Astrocyte (in vitro differentiated cells and primary cell): ENCODE measurements at places on chromosomes 3 and 15.

DNA sequence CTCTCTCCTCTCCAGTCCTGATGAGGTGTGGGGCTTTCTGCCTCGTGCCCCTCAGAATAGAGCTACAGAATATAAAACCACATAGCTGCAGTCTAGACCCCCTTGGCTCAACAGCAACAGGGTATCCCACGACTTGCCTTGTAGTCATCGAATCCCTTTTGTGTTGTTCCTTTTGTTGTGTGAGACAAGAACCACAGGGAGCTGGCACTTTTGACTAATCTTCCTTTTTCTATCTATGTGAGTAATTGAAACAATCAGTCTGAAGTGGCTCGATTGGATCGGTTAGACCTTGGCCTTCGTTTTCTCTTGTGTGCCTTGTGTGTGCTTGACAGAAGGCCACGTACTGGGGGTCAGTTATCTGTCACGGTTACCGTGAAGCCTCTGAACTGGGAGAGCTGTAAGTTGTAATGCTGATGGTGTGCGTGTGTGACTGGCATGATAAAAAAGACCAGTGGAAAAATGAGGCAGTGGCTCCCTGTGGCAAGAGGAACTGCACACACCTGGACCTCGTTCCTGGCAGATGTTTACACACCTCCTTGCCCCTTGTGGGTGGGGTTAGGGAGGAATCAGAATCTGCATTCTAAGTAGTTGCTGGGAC, 23.2 kb upstream of the IQCF6 start:
- no peak for DNase-seq

GRCh38 chr3:177615015-177615414, 417.7 kb upstream of the TBL1XR1 start:
- DNase-seq = peak; percentile 99

DNA sequence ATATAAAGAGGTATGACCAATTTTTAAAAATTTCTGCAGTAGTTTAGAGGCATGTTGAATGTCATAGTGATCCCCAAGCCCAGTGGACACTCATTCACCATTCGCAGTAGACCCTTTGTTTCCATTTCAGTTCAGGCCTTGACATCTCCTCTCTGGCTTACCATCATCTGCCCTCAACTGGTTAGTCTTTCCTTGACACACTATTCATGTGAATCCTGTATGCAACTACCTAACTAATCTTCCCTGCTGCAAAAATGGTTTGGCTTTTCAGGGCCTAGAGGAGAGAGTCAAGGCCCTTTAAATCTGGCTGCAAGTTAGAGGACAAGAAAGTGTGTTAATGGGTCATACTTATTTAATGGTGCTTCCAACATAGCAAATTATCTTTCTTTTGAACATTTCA, 10.9 kb downstream of the APH1B start:
- no peak for DNase-seq

DNA sequence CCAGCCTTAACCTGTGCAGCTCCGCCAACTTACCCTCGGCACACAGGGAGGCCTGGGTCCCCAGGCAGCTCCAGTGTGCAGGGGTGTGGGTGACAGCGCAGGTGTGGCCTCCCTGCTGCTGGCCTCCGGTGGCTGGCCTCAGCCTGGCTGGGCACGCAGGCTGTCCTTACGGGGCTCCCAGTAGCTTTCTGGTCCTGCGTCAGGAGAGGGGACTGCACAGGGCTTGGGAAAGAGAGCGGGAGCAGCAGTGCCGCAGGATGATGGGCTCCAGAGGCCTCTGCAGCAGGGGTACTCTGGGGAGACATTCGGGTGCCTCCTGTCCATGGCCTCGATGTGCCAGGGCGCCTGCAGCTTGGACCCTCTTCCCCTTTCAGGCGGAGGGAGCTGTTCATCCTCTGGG, 9.4 kb downstream of the APBA2 start:
- DNase-seq = no peak

DNA sequence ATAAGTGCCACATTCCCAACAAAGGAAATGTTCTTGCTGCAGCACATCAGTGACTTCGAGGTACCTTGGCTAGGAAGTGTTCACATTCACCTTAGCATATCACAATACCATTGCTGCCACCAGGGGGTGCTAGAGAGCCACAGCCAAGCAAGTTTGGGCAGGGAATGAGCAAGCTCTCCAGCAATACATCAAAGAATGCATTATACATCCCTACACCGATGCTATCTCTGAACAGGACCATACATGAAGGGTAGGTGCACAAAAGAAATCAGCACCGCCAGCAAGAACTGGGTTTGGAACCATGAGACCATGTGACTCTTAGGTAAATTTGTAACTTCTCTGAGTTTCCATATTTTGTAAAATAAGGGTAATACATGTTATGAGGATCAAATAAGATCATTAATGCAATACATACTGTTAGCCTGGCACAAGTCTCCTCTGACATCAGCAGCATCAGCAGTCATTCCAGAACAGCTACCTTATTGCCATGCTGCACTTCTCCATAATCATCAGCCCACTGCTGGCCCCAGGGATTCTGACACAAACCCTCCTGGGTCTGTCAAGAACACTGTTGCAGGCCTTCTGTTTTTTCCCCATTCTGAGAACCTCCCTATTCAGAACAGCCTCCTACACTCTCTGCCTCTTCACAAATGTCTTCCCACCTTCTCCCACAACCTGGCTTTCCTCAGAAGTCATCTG, 37.5 kb downstream of the RYK start:
- peak; percentile 33 for DNase-seq

GRCh38 chr3:195061756-195062655, 209.0 kb downstream of the XXYLT1 start:
- no peak for DNase-seq

GRCh38 chr3:111277226-111277625, 205.6 kb downstream of the NECTIN3 start:
- peak; percentile 60 for DNase-seq

DNA sequence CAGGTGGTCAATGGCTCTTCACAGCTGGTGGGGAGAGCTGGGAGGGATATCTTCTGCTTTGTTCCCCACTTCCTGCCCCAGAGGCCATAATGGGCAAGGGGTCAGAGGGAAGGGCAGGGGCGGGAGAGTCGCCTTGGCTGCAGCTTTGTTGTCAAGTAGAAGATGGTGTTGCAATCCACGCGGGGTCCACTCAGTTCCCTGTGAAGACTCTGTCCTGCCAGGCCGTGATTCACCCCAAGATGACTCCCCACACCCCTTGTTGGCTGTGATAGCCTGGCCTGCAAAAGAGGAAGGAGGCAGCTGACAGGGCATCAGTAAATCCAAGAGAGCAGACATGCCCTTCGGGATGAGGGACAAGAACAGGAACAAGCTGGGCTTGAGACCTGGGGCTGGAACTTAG, 6.9 kb downstream of the GALNT15 start:
- no peak for DNase-seq

GRCh38 chr15:101600035-101600434, 52.1 kb downstream of the TM2D3 start:
- DNase-seq = no peak

- no peak for DNase-seq
Observed at GRCh38 chr3:27022096-27022761, 347.0 kb downstream of the NEK10 start.

- DNase-seq = no peak
Observed at GRCh38 chr15:77564341-77564740, 68.4 kb downstream of the LINGO1 start.

DNA sequence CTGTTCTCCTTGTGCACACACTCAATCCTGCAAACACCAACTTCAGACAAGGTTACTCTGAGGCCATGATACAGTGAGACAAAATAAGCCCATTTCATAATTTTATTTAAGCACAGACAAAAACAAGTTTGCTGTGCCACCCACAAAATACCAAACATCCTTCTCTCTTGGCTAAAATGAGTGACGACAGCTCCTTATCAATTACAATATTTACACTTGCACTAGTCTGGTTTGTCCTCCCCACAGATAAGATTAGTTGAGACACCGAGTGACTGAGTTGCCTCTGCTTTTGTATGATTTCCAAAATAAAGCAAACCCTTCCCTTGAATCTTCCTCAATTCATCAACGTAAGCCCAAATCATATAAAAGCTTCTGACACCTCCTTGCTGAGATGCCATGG, 233.5 kb upstream of the ATP10A start:
- no peak for DNase-seq

GRCh38 chr3:67059443-67059842, 61.3 kb downstream of the KBTBD8 start:
- DNase-seq = no peak

DNA sequence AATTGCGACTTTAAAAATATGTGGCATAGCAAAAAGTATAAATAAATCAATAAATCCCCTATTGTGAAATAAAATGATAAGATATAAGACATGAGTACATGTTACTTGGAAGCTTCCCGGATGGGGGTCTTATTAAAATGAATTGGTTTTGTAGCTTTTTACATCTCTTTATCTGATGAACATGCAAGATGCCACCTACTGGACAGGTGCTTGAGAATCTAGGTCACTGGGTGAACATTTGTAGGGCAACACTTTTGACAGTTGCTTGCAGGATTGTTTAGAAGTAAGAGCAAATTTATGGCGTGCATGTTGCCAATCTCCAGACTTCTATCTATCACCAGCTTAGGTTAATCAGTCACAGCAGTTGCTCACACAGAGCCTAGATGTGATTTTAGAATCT, 362.7 kb upstream of the SUCLG2 start:
- no peak for DNase-seq

DNA sequence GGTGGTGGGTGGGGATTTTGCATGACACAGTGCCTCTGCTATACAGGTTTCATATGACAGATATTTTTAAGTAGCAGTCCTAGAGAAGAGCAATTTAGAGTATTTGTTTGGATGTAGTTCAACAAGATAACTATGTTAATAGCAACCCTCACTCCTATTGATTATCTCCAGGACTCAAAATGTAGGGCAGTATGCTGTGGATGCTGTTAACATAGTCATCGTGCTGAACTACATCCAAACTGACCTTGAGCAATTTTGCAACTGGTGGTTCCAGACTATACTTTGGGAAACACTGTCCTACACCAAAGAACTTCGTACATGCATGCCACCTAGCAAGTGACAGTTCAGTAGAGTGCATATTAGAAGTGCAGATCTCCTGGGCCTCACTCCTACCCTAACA, 117.6 kb downstream of the IL5RA start:
- DNase-seq = no peak

DNA sequence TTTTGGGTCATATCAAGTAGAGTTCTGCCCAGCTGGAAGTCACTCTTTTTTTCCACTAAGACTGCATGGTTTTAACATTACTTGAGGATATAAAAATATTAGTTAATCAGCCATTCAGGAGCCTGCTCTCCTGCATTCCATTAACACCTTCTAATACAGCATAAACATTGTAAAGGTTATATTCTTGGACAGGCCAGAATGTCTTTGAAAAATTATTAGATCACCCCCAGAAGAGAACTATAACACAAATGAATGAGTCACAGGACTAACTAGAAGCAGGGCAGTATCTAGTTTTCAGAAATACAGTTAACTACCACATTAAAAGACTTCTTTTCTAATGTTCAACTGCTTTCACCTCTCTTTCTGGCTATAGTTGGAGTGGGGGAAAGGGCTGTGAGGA, 80.9 kb downstream of the THBS1 start:
- no peak for DNase-seq

- DNase-seq = peak; percentile 96
Observed at GRCh38 chr3:177345049-177345972, 148.0 kb upstream of the TBL1XR1 start.

- no peak for DNase-seq
Observed at GRCh38 chr15:66859688-66860253, 157.7 kb downstream of the SMAD6 start.

DNA sequence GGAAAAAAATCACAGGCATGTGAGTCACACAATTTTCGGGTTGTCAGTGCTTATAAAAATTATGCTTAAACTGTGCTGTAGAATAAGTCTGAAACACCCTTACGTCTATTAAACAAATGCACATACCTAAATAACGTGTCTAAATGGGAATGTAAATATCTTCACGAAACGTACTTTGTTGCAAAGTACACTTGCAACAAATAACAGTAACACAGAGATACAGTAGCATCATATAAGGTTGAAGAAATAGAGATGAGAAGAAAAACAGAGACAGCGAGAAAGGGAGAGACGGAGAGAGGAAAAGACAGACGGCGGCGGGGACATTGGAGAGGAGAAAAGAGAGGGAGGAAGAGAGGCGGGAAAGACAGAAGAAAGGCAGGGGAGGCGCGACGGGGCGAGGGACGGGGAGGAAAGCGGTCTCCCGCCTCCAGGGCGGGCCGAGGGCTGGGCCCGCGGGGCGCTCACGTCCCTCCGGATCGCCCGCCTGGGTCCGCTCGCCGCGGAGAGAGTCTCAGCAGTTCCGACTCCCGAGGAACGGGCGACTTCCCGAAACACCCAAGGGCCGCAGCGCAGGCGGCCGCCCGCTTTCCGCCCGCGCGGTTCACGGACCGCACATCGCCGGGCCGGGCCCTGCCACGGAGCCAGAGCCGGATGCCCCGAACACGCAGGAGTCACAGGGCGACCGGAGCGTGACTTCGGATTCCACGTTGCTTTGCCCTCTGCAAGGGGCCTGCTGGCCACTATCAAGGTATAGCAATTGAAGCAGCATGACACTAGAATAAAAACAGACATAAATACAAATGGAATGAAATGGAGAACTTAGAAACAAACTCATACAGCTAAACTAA, 153.4 kb downstream of the LMLN start:
- DNase-seq = no peak

DNA sequence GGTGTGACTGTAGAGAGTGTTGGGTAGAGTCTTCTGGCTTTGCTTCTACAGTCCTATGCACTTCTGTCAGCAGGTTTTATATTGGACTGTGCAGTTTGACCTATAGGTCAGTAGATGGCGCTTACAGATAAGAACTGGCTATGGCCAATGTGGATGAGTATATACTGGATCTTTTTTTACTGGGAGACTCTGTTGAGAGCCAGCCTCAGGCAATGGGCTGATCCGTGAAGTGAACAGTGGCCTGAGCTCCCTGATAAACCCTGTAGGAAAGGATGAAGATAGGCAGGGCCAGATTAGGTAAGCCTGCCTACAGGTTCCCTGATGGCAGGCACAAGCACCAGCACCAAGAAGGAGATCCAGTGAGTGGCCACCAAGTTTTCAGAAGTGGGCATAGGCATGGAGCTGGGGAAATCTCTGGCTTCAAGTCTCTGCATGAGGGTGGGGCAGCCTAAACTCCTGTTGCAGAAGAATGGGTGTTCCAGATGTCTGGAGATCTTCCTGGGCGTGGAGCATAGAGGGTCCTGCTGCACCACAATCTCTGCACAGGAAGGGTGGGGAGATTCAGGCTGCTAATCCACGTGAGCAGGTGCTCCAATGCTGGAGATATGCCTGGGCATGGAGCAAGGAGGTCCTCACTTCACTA, 326.0 kb upstream of the SGO1 start:
- DNase-seq = peak; percentile 63

DNA sequence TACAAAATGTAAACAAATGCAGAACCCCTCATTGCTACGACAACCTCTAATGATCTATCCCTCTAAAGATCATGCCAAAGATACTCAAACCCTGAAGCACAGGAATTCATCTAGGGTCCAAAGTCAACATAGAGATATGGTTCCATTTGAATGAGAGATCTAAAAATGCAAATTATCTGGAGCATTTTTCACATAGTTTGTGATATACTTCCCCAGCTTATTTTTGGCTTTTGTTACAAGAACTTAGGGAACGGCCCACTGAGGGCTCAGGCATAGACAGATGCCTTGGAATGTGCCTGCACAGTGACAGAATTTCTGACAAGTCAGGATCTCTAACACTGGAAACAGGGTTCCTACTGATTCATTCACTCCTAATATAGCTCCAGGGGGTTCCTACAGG, 258.9 kb upstream of the THBS1 start:
- DNase-seq = peak; percentile 62

GRCh38 chr15:72387741-72388140, 10.4 kb upstream of the TMEM202 start:
- DNase-seq = no peak

GRCh38 chr15:37698679-37699078, 235.8 kb upstream of the TMCO5A start:
- no peak for DNase-seq

- no peak for DNase-seq
Observed at GRCh38 chr3:71763426-71763825, 9.8 kb downstream of the GPR27 start.
